ENCODE measurements at places on chromosomes 11 and 22. TPM values are rescaled to one million over a fixed set of nuclear protein-coding genes. Genes with fewer than 3 reads are reported as not detected.

GRCh38 chr22:50475652-50476002, 792 bp upstream of the SBF1 start:
- no peak for DNase-seq

GRCh38 chr11:12968101-12968500, 41.0 kb upstream of the RASSF10 start:
- DNase-seq = no peak

DNA sequence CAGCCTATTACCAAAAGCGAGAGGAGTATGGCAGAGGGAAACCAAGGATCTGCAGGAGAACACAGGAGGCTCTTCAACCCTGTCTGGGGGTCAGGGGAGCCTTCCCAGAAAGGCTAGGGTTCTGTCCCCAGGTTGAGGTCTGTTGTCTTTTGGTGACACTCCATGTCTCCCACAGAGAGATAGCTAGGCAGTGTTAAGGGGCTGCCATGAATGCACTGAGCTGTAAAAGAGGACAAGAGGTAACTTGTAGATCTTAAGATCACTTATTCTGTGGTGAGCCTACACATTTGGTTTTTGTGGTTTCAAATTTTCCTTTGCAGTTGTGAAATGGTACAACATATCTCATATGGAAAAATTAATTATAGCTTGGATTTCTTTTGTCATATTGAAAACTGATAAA, 6.0 kb upstream of the ACER3 start:
- no peak for DNase-seq

GRCh38 chr11:19713196-19714021, 772 bp downstream of the NAV2 start:
- DNase-seq = no peak

- DNase-seq = no peak
Observed at GRCh38 chr22:27107386-27107785, 450.0 kb downstream of the MIAT start.

GRCh38 chr11:120285256-120285655, 39.8 kb upstream of the TLCD5 start:
- no peak for DNase-seq

DNA sequence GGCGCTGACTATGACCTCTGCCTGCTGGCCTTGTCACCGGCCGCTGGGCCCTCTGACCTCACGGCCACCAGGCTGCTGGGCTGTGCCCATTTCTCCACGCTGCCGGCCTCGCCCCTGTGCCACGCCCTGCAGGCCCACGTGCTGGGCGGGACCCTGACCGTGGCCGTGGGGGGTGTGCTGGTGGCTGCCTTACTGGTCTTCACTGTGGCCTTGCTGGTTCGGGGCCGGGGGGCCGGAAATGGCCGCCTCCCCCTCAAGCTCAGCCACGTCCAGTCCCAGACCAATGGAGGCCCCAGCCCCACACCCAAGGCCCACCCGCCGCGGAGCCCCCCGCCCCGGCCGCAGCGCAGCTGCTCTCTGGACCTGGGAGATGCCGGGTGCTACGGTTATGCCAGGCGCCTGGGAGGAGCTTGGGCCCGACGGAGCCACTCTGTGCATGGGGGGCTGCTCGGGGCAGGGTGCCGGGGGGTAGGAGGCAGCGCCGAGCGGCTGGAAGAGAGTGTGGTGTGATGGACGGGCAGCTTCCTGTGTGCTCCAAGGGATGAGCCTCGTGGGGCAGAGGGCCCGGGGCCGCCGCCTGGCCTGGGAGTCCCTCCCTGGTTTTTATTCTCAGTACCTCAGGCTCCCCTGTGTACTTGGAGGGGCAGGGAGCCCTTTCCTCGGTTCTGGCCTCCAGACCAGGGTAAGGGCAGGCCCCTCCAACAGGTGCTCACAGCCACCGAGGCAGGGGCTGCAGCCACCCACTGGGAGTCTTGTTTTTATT, 3.0 kb downstream of the LRFN4 start:
- DNase-seq = no peak

GRCh38 chr11:75350743-75351540, 519 bp downstream of the ARRB1 start:
- DNase-seq = no peak

- no peak for DNase-seq
Observed at GRCh38 chr11:125123947-125124617, 12.7 kb upstream of the TMEM218 start.

DNA sequence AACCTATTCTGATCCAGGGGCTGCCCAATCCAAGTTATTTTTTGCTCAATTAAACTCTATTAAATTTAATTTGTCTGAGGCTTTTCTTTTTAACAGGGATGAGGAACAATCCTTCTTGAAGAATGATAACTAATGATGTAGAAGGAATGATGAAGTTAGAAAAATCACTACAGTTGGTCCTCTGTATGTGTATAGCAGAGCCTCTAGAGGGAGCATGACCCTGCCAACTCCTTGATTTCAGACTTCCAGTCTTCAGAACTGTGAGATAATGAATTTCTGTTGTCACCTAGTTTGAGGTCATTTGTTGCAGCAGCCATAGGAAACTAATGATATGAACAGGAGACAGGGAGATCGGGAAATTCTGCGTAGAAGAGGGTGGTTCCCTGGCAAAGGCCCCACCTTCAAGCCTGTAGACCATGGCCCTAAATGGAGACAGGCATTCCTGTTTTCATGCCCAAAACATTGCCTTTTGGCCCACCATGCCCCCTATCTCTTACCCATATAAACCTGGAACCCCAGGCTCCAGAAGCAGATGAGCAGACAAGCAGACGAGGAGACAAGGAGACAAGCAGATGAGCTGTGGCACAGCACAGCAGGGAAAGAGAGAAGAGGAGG, 7.7 kb upstream of the QSER1 start:
- DNase-seq = no peak

DNA sequence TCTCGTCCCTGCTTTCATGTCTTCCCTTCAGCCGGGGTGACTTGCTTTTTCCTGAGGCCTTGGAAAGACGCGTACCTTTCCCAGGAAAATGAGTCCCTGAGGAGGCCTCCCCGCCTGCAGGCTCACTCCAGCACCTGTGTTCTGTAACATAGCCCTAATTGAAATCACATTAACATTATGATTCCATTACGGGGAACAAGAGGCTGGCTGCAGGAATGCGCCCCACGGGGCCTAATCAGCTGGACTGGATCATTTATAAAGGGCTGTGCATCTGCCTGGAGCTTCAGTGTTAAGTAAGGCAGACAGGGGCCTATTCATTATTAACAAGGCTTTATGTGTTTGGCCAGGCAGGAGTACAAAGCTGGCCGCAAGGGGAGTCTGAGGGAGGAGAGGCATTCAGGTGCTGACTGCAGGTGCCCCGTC, 41.9 kb upstream of the TSPAN18 start:
- DNase-seq = no peak

DNA sequence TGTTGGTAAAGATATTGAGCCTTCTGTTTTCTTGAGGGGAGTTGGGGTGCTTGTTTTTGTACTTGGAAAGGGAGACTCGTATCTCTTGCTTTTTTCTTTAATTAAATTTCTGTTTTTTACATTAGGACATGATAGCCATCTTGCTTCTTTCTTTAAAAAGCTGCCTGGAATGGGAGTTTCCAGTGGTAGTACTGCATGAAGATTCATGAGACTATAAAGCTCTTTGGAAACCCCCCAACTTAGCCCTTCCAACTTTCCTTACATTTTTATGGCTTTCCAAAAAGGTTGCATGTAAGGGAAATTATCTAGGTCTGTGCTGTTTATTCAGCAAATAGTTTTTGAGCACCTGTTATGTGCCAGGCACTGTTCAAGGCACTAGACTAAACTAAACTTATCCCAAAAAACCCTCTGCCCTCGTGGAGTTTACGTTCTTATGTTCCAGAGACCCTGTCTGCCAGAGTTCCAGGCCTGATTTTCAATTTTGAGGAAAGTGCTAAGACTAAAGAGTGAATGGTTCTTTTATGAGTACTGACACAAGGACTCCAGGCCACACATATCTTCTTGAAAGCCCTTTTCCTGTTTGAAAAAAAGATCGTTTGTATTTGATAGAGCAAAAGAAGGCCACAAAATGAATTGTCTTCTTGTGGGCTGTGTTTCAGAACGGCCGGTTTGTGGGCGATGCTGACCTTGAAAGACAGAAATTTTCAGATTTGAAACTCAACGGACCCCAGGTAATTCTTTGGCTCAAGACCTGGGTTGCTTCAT, 31.9 kb downstream of the CTNND1 start:
- no peak for DNase-seq

GRCh38 chr11:118843565-118843964, 40.1 kb upstream of the CXCR5 start:
- DNase-seq = no peak

DNA sequence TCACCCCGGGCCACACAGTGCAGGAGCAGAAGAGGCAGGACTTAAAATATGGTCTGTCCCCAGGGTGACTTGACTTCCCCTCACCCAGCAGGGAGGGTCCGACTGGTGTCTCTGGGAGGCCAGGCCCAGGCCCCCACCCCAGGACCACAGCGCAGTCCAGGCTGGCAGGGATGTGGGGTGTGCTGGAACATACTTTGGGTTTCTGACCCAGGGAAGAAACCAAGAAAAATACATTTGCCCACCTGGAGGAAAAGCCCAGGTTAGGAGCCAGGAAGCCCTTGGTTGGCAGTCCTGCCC, 5.2 kb downstream of the C1QTNF6 start:
- DNase-seq = no peak

DNA sequence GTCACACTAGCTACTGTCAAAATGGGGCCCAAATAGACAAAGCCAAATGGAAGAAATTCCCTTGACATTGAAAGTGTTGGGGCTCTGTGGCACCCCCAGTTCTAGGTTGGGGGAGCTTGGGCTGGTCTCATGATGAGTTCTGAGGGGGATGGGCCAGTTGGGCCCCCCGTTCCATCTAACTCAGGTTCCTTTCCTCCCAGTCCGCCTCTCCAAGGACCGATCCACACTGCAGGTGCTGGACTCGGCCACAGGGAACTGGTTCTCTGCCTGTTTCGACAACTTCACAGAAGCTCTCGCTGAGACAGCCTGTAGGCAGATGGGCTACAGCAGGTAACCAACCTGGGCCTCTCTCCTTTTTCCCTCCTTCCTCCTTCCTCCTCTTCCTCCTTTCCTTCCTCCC, 17.7 kb upstream of the SMIM35 start:
- no peak for DNase-seq

DNA sequence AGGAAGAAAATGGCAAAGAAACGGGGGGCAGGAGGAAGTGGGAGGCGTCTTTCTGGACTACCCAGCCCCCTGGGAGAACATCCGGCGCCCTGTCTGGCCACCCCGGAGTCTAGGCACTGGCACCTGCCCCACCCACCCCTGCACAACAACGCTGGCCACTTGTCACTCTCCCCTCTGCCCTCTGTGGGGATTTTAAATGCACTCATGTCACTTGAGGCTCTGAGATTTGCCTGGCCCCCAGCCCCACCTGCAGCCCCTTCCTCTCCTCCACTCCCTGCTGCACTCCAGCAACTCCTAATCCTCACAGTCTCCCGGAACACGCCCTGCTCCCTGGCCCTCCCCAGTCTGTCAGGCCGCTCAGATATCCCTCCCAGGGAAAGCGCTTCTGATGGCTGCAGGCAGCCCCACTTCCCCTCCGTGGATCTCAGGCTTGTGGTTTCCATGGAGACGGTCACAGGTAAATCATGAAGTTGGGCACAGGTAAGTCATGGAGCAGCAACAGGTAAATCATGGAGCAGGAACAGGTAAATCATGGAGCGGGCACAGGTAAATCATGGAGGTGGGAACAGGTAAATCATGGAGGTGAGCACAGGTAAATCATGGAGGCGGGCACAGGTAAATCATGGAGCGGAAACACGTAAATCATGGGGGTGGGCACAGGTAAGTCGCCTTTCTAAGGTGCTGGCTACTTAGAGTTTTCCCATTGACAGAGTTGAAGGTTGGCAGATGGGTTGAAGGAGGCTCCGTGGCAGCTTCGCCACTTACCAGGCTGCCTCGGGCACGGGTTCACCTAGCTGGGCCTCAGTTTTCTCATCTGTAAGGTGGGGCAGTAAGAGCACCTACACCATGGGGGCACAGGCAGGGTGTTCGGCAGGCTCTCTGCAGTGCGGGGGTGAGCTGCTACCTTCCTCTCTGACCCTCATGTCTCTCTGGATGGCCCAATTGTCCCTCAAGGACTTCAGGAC, 79.0 kb upstream of the SHISAL1 start:
- no peak for DNase-seq

DNA sequence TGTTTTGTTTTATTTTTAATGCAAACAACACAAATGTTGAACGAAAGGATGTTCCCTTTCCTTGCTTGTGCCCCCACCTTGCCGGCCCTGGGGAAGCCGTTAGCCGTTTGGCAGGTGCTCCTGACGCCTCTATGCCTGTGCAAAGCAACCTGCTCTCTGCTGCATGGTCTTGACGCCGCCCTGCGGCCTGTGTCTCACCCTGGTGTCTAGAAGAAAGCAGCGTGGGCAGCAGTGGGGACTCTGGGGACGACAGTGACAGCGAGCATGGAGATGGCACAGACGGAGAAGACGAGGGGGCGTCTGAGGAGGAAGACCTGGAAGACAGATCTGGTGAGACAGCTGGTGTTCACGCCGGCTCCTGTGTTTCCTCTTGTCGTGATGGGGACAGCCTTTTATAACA, 5.5 kb downstream of the PHRF1 start:
- DNase-seq = no peak

DNA sequence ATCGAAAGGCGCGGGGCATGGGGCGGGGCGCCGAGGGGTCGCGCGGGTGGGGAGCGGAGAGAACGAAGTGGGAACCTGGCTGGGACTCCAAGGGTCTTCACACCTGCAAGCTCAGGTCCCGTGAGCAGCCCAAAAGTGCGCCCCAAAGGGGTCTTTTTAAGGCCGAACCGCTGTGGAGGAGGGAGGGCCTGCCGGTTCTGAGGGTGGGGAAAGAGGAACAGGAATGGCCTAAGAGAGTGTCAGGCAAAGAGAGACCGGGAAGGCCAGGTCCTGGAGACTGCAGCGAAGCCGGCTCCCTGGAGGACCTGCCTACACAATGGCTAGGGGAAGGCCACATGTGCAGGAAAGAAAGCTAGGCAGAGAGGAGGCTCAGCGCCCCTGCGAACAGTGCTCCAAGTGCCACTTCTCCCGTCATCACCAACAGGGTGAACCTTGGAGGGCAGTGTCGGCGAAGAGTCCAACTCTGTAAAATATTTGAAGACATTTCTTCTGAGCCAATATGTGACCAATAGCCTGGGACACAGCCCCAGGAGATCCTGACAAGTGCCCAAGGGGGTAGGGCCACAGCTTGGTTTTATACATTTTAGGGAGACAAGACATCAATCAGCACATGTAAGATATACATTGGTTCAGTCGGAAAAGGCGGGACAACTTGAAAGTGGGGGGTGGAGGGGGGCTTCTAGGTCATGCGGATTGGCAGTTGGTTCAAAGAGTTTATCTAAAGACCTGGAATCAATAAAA, 710 bp upstream of the DGCR2 start:
- DNase-seq = no peak

Gene KRTAP5-11
- not detected for total RNA-seq

Gene UBQLN3
- total RNA-seq = not detected

Gene NRIP3
- total RNA-seq = 24.0 TPM

Gene KIF18A
- 1.9 TPM for total RNA-seq

All from kidney epithelial cell (primary cell).